ENCODE measurements at places on chromosomes 7 and 10.

- no peak for DNase-seq
Measured at GRCh38 chr10:3419719-3420495, 247.3 kb upstream of the PITRM1 start.

GRCh38 chr10:132237871-132238270 lies 51.1 kb downstream of the DPYSL4 start:
- no peak for DNase-seq

GRCh38 chr7:51223505-51223904 lies 93.1 kb downstream of the COBL start:
- no peak for DNase-seq

DNA sequence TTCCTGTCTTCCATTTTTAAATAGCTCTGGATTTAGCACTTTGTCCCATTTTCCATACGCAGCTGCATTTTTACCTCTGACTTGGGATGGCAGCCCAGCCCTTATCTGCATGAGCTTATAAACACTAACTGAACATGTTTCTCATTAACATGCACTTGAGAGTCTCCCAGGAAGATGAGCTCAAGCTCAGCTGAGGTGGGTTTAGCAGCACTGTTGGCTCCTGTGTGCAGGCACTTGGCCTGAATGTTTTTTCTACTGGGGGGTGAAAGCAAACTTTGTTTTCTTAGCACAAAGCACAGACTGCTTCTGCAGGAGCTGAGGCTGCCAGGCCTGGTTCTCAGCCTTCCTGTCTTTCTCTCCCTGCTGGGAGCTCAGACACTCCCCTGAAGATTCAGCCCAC lies 1093.6 kb upstream of the AUTS2 start:
- no peak for DNase-seq

DNA sequence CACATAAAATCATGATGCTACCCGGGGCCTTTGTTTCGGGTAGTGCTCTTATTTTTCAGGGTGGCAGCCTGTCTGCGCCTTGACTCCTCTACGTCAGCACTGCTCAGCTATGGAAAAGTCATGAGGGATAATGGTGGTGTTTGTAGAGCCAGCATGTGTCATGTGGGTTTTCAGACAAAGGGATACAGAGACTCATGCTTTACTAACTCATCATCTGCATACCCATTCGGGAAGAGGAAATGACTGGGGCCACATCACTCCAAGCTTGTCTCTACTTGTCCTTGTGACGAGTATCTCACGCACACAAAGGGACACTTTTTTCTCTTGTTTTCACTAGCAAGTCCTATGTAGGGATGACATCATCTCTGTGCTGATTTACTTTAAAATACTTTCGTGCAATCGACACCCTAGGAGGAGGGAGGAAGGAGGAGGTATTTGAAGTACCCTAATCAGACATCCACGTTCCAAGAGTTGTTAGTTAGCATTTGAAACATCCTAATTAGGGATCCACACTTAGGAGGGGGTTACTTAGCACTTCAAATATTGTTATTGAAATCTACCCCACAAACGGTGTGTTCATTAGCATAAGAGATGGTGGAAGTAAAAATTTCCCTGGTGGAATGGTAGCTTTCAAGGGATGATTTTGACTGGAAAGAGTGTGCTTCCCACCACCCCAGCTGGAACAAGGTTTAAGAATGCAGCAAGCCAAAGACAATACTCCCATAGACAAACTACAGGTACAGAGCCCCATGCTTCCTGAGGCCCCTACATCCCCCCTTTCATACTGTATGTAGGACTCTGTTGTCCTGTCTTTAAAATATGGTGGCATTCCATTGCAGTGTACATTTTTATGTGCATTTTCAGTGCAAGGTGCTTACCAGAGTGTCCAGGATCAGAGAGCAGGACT lies 52.0 kb downstream of the THNSL1 start:
- DNase-seq = no peak

- DNase-seq = no peak
Measured at GRCh38 chr10:28837613-28838390, 160.5 kb downstream of the BAMBI start.

GRCh38 chr10:130054021-130054420 lies 56.6 kb downstream of the C10orf143 start:
- no peak for DNase-seq

GRCh38 chr10:34299105-34299611 lies 515.9 kb downstream of the PARD3 start:
- no peak for DNase-seq

DNA sequence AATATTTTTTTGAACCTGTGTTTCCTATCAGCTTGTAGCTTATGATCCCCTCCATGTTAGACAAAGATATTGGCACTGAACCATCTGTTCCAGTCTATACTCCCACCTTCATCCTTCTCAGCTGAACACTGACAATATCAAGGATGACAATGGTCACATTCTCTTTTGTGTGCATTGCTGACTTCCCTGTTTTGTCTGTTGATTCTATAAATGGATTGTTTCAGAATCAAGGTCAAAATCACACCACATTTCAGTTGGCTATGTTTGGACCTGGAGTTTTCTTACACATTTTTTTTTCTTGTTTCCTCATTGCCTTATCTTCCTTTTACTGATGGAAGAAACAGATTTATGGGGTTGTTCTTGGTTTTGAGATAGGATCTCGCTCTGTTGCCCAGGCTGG lies 11.3 kb upstream of the SMURF1 start:
- DNase-seq = no peak

DNA sequence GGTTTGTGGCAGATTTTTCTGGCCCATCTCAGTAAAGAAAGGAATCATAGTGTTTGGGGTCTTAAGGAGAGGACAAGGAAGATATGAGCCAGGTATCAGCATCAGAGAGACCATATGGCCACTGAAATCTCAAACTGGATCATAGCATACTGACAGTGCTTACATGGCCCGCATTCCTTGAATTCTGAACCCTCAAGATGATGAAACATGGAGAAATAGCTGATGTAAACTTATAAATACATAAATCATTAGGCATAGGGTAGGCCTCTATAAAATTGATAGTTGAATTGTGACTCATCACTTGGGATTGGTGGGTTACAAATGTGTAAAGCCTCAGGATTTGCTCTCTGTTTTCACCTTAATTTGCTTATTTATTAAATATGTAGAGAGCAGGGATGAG lies 688.5 kb downstream of the CNTNAP2 start:
- DNase-seq = no peak

DNA sequence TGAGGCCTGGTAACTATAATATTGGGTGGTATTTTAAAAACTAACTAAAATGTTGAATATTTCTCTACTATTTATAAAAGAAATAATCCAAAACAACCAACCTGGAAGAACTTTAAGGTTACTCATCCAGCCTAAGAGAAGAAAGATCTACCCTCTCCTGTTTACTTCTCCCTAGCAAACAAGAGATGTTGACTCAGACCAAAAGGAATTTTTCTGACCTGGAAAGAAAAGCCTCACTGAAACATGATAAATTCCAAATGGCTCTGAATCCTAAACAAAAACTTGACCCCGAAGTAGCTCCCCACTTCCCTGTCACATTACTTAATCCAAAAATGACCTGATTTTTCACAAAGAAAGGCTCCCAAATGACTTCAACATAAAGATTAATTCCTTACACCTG lies 101.2 kb downstream of the PARD3 start:
- no peak for DNase-seq

Measured in activated naive CD4-positive, alpha-beta T cell treated with Interleukin-2 at 50 U/mL for 16 hours (primary cell).